ENCODE measurements at places on chromosomes 2 and 18.
A peak's percentile ranks its signal among the peaks of the same experiment; 100 is the strongest.

- no peak for DNase-seq
These were observed 77.4 kb downstream of the APLF start for GRCh38 chr2:68544811-68545210.

DNA sequence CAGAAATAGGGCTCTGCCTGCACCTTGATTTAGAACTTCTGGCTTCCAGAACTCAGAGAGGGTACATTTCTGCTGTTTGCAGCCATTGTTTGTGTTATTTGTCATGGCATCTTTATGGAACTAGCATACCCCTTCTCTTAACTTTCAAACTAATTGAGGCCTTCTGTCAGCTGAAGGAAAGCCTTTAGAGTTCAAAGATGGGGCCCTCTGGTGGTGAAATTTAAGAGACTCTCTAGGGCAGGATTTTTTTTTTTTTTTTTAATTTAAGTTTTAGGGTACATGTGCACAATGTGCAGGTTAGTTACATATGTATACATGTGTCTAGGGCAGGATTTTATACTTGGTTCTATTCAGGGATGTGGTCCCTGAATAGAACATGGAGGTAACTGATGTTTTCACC lies 260.6 kb upstream of the LINC00305 start:
- DNase-seq: no peak

DNA sequence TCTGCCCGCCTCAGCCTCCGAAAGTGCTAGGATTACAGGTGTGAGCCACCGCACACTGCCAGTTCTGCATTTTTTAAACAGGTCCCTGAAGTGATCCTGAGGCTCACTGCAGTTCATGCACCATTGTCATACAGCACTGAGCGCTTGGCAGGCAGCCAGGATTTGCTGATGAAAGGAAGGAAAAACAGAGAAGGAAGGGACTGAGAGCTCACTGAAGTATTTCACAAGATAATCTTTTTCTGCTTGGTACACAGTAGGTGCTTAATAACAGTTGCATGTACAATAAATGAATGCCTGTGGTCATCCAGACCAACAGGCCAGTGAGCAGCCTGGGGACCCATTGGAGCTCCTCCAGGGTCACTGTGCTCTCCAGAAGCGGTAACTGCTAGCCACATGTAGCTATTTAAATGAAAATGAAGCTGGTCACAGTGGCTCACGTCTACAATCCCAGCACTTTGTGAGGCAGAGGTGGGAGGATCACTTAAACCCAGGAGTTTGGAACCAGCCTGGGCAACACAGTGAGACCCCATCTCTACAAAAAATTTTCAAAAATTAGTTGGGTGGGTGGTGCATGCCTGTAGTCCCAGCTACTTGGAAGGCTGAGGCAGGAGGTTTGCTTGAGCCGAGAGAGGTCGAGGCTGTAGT lies 33.1 kb upstream of the SMAD7 start:
- DNase-seq: no peak

- DNase-seq: no peak
These were observed 1149.1 kb upstream of the NRXN1 start for GRCh38 chr2:52181080-52181479.

DNA sequence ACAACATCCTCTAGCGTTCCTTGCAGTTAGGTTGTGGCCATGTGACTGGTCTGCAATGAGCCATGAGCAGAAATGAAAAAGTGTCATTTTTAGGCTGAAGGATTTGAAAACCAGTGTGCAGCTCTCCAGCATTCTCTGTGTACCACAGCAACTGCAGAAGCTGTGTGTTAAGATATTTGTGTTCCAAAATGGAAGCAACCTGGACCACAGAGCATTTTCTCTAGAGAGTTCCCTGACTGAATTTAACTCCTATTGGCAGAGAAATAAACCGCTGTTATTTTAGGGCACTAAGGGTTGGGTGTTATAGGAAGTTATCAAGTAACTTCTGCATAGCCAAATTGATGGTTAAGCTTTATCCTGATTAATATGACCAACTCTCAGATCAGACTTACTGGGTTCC lies 257.2 kb upstream of the THUMPD2 start:
- no peak for DNase-seq

DNA sequence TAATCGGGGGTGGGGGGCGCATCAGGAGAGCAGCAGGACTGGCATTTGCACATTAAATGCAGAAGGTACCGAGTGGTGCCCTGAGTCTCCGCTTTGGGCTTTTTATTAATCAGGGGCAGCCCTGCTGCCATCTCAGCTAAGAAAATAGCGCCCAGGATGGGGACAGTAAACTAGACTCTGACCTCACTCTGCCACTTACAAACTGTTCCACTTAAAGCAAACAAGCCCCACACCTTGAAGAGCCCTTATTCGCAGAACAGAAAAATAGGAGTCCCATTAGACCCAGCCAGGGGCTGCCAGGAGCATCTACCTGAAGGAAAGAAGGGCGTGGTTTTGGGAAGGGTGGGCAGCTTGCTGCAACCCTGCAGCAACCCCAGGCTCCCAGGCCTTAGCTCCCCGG lies 165.3 kb downstream of the TNS1 start:
- DNase-seq: no peak

DNA sequence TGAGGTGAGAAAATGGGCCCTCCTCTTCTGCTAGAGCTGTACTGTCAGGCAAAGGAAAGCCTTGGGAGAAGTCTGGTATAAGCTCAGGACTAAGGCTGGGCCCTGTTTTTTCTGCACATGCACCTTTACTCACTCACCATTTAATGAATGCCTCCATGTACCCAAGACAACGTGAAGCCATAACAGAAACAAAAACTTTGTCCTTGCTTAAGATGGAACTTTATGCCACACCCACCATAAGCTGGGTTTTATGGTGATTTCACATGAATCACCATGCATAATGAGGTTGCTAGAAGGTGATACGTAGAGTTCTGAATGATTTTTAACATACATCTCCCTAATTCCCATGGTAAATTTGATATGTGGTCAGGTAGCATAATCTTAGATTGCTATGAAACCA lies 63.7 kb upstream of the CYP26B1 start:
- no peak for DNase-seq

- DNase-seq: no peak
These were observed 44.2 kb downstream of the MRPS9 start for GRCh38 chr2:105082107-105082506.

- no peak for DNase-seq
These were observed 1846.4 kb upstream of the PIK3C3 start for GRCh38 chr18:40108596-40108995.

GRCh38 chr2:140392824-140393223 lies 1612.6 kb upstream of the NXPH2 start:
- no peak for DNase-seq

DNA sequence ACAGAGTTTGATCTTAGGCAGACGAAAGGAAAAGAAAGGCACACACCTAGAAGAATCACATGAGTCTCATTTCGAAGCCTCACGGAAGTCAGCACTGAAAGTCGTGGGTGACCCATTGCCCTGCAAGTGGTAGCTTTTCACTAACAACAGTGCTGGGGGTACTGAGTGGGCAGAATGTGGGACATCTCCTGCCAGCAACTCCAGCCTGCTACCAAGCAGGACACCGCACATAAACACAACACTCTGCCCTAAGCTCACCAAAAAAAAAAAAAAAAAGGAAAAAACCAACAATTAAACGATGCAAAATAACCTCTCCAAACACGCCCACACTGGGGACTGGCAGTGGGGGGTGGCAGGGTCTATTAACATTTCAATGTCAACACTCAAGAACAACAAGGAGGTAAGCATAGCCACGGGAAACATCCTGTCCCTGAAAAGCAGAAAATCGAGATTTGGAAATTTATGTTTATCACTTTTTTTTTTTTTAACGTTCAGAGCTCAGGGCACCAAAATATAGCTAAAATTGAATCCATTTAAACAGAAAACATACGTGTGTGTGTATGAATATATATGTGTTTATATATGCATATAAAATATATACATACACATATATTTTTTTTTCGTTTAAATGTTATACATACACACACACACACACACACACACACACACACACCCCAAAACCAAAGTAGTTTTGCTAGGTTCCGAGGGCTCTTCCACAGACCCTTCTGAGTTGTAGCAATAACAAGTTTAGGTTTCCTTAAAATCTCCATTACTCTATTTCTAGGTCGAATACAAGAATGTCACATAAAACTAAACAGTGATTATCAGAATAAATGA lies 2.2 kb downstream of the INO80D start:
- peak; percentile 1 for DNase-seq

DNA sequence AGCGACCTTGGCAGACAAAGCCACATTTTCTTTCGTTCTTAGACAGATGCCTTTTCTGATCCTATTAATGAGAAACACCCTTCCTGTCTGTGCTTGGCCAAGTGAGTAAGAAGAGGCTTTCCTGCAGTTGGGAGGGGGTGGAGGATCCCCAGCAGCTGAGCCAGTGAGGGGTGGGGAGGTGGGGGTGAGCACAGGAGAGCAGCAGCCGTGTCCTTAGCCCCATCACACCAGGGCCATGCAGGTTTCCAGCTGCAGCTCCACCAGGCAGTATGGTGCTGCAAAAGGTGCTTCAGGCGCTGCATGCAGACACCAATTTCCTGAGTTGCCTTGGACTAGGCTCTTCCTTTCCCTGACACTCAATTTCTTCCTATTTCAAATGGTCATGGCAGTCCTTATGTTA lies 123.3 kb upstream of the SIX2 start:
- DNase-seq: no peak

- DNase-seq: no peak
These were observed 17.1 kb upstream of the INO80C start for GRCh38 chr18:35514752-35515459.

DNA sequence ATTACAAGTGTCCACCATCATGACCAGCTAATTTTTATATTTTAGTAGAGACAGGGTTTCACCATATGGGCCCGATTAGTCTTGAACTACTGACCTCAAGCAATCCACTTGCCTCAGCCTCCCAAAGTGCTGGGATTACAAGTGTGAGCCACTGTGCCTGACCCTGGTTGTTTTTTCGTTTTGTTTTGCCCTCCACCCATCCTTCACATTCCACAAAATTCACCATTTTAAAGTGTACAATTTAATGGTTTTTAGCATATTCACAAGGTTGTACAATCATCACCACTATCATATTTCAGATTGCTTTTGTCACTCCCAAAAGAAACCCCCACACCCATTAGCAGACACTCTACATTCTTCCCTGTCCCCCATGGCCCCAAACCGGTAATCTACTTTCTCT lies 215.0 kb downstream of the TPGS2 start:
- DNase-seq: no peak

GRCh38 chr18:43159086-43159770 lies 43.7 kb upstream of the RIT2 start:
- no peak for DNase-seq

DNA sequence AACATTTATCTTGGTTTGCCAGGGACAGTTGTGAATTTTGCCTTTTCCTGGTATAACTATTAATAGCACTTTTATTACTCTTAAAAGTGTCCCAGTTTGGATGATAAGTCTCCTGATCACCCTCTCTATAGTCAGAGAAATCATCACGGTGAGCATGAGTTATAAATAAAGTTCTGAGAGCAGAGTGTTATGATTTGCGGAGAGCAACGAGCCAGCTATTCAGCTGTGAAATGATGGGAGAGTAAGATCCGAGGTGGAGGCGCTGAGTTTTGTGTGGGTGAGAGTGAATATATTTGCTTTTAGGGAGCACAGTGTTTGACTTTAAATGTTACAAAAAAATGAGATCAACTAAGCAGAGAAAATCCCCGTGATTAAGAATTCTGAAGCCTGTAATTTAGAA lies 179.6 kb downstream of the DSC3 start:
- no peak for DNase-seq

DNA sequence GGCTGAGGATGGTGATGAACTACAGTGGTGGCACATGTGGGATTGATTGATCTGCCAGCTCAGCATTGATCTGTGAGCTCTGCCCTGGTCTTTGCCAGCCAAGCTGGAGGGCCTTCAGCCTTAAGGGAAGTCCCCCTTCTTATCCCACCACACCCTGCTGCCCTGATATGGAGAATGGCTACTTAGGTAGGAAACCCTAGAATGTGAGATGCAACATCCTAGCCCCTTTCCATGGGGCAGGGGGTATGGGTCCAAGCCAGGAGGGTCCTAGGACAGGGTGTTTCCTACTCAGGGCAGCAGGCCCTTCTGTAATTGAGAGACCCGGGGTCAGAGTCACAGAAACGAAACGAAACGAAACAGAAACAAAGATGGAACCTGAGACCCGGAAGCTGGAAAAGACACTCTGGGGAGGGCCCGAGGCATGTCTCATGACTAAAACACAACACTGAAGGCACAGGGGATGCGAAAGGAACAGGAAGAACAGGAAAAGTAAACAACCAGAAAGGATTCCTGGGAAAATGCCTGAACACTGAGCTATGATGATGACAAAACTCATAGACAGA lies 16.9 kb upstream of the SULT1C2 start:
- DNase-seq: no peak

GRCh38 chr18:70384181-70384790 lies 95.4 kb downstream of the SOCS6 start:
- DNase-seq: no peak

- no peak for DNase-seq
These were observed 68.5 kb upstream of the SH3RF3 start for GRCh38 chr2:109060496-109060895.

DNA sequence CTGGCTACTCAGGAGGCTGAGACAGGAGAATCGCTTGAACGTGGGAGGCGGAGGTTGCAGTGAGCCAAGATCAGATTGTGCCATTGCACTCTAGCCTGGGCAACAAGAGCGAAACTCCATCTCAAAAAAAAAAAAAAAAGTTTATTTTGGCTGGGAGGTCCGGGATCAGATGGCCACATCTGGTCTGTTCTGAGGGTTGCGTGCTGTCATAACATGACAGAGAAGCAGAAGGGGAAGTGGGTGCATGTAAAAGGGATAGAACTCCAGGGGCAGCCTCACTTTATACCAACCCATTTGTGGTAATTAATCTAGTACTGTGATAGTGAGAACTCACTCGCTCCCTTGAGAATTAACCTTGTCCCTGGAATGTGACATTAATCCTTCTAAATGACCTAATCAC lies 101.2 kb downstream of the PTPN4 start:
- no peak for DNase-seq

- no peak for DNase-seq
These were observed 40.7 kb upstream of the NEMP2 start for GRCh38 chr2:190575263-190575662.

DNA sequence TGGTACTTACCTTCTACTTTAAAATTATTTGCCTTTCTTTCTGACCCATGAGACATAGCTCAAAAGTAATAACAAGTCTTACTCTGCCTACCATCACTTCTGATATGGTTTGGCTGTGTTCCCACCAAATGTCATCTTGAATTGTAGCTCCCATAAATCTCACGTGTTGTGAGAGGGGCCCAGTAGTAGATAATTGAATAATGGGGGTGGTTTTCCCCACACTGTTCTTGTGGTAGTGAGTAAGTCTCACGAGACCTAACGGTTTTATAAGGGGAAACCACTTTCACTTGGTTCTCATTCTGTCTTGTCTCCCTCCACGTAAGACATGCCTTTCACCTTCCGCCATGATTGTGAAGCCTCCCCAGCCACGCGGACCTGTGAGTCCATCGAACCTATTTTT lies 47.5 kb downstream of the GALNT3 start:
- DNase-seq: no peak

GRCh38 chr2:55743583-55743982 lies 49.9 kb upstream of the PNPT1 start:
- DNase-seq: no peak

- peak; percentile 8 for DNase-seq
These were observed 34.7 kb downstream of the NAPG start for GRCh38 chr18:10560452-10561045.

- DNase-seq: no peak
These were observed 153.0 kb downstream of the TMEM247 start for GRCh38 chr2:46632349-46632748.
